ENCODE measurements at places on chromosomes 11 and 22. TPM values are rescaled to one million over a fixed set of nuclear protein-coding genes. Genes with fewer than 3 reads are reported as not detected.

DNA sequence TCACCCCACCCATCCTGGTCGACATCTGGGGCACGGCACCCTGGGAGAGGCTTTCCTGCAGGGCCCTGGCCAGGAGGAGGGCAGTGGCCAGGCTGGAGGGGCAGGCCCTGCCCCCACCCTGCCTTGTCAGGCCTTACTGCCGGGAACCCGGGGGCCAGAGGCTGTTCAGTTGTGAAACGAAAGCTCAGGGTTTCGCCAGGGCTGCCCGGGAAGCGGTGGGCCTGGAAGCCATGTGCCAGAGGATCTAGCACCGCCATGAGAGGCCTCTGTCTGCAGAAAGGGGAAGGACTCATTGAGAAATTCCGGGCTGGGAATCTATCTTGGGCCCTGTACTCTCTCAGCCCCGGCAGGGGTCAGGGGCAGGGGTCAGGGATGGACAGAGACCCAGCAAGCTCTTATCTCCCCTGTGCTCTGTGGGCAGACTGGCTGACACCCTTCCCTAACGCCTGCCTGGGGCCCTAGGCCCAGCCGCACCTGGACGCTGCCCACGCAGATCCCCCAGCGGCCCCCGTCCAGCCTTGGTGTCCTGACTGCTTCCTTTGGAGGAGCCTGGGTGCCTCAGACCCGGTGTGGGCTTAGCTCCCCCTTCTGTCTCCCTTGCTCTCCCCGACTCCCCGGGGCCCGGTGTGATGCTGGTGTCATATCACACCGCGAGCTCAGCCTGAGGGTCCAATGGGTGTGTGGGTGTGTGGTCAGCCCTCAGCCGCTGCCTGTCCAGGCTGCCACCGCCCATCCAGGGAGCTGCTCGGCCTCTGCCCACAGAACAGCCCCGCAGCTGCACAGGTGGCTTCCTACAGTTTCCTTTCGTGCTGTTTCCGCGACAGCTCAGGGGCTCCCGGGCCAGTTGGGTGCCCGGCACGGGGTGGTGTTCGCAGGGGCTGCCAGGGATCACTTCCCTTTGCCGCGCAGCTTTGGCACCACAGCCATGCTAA lies 6.5 kb downstream of the PIM3 start:
- no peak for DNase-seq
- no peaks in the 10 kb centered on the region for H3K27me3 ChIP-seq
- H3K4me1 ChIP-seq: peaks cover 93% of the 10 kb centered on the region
- H3K27ac ChIP-seq: peak overlapping the region; percentile 88
- peaks cover 33% of the 10 kb centered on the region for H3K36me3 ChIP-seq
- peak overlapping the region; percentile 16 for H3K4me3 ChIP-seq

DNA sequence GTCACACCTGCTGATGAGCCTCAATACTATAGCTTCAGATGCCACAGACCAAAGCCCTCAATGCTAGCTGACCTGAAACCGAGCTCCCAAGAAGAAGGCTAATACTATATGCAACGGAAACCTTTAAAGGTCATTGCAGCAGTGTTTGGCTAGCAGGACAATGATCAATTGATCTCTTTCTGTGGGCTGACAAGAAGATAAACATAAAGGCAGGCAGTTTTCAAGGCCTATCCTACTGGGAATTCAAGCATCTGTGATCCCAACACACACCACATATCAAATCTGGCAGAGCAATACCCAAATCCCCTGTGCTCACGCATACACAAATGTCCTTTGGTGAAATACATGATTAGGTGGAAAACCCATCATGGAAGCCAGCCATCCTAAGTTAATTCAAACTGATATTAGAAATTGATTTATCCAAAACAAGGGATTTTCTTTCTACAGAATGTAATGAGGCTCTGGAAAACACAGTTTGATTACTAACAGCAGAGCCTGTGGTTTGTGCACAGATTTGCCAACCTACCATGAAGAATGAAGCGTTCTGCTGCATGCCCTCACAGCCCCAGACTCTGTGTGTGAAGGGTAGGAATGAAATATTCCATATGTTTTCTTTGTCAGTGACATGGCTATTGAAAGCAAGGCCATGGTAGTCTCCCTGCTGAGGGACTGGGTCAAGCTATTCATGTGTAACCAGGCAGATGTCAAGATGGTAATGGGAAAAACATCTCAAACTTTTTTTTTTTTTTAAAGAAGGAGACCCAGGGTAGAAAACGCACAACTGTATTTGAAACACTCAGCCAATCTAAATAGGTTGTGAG lies 12.2 kb downstream of the LGR4 start:
- H3K4me3 ChIP-seq: no peak overlapping the region
- H3K27ac ChIP-seq: no peak overlapping the region
- H3K27me3 ChIP-seq: no peaks in the 10 kb centered on the region

The RIMBP3B gene
- under 0.01 TPM for total RNA-seq

The FREY1 gene
- 3.7 TPM for total RNA-seq

The SLC15A3 gene
- total RNA-seq: 24.1 TPM
